ENCODE measurements at places on chromosomes 2 and 18.

DNA sequence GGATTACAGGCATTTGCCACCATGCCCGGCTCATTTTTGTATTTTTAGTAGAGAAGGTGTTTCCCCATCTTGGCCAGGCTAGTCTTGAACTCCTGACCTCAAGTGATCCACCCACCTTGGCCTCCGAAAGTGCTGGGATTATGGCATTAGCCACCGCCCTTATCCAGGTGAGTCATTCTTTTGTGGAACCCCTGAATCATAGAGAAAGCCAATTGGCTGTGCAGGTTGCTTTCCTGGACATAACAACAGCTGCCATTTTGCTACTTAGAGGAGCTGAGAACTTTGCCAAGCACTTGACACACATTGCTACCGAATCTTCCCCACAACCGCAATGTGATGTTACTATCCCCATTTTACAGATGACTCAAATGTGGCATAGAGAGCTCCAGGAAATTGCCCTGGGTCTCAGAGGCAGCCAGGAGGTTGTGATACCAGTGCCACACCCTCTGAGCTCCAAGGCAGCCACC lies 36.0 kb downstream of the SETBP1 start:
- DNase-seq: no peak

- no peak for DNase-seq
Observed at GRCh38 chr2:134233728-134234136, 20.1 kb upstream of the MGAT5 start.

DNA sequence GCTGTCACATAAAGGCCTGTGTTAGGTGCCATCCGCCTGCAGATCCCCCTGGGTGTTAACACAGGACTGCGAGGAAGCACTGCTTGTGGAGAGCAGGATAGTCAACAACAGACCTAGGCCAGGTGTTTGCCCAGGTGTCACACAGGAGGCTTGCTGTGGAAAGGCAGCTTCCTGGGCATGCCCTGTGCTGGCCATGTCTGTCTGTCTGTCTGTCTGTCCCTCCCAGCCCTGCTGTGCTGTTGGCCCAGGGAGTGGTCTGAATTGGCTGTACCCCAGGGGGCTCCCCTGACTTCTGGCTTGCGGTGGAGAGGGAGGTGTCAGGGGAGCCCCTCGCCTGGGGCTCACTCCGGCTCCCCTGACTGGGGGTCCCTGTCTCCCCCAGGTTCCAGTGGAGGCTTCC lies 53.2 kb downstream of the SH3BP4 start:
- DNase-seq: no peak

- DNase-seq: no peak
Observed at GRCh38 chr2:239310401-239311061, 90.3 kb downstream of the HDAC4 start.

DNA sequence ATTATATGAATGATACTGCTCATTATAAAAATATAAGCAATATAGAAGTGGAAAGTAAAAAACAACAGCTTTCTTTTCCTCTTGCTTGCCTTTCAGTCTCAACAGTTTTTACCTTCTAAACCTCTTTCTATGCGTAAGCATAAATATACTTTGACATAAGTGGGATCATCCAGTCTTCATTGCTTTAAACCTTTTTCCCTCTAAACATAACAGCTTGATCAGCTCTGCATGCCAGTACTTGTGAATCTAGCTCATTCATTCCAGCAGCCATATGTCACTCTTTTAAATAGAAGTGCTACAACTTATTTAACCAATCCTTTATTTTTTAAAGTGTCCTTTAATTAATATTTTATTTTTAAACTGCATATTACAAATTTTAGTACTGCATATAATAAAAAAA lies 88.1 kb downstream of the TTC27 start:
- peak; percentile 59 for DNase-seq

DNA sequence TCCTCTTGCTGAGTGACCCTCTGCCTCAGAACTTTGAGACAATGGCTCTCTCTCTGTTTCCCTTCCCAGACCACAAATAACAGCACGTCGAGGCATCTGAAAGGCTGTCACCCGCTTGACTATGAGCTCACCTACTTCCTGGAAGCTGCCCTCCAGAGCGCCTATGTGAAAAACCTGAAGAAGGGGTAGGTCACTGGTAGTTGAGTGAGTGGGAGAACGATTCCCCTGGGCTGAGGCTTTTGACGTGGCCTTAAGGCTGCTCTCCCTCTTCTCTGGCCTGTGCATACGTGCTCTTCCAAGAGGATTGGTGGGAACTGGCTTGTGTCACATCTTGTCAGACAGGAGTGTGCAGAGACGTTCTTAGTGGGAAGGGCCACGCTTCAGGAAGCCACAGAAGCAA lies 63.1 kb upstream of the MCFD2 start:
- DNase-seq: no peak

DNA sequence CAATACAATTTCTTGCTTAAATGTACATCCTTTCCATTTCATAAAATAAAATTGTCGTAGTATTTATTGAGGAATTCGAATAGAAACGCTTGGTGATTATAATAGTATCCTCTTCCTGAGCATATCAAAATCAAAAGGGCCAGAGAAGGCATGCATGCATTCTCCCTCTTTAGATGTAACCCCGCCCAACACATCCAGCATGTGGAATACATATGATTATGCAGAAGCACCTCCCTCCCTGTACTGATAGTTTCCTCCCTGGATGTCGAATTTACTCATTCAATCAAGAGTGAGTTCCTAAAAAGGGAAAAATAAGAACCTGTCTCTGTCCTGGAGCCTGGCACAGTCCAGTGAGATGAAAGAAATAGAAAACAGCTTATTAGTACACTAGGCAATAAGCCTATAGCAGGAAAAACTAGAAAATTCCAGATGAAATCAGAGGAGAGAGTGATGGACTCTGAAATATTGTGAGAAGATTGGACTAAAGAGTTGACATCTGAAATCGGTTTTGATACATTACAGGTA lies 262.9 kb downstream of the RDH14 start:
- DNase-seq: no peak

GRCh38 chr2:230898016-230898712 lies 26.9 kb downstream of the GPR55 start:
- DNase-seq: no peak

- DNase-seq: no peak
Observed at GRCh38 chr18:7677001-7677400, 109.9 kb downstream of the PTPRM start.

DNA sequence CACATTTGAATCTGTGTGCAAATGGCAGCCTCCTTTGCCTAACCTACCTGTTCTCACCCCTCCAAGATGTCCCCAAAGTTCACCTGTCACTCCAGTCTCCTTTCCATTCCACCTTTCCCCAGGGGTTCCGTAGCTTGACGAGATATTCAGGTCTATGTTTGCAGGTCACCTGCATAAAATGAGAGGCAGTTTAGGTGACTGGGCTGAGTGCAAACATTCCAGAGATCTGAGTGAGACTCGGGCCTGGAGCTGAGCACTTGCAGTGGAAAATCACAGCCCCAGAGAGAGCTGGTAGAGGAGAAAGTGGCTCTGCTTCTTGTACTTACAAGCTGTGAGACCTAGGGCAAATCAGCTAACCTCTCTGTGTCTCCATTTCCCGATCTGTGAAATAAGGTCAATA lies 20.1 kb downstream of the CAPN14 start:
- no peak for DNase-seq

- no peak for DNase-seq
Observed at GRCh38 chr2:85697716-85698115, 3.6 kb downstream of the GNLY start.

DNA sequence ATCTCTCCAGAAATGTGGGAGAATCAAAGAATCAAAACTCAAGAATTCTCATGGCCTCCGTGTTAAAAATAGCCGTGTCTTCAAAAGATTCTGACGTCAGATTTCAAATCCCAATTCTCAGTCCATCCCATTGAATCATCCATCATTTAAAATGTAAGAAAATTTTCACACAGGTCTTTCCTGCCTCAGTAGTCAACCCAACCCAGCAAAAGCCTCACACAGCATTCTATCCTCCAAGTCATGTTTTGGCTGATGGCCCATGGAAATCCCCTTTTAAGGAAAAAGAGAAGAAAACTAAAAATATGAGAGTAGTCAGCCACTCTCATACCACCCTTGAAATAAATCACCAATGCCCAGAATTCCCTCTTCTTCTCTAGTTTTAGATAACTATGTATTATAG lies 211.8 kb downstream of the C1D start:
- peak; percentile 44 for DNase-seq

- DNase-seq: peak; percentile 95
Observed at GRCh38 chr2:190867212-190867611, 13.4 kb upstream of the GLS start.

GRCh38 chr18:56083523-56084287 lies 495.7 kb upstream of the TCF4 start:
- DNase-seq: no peak

DNA sequence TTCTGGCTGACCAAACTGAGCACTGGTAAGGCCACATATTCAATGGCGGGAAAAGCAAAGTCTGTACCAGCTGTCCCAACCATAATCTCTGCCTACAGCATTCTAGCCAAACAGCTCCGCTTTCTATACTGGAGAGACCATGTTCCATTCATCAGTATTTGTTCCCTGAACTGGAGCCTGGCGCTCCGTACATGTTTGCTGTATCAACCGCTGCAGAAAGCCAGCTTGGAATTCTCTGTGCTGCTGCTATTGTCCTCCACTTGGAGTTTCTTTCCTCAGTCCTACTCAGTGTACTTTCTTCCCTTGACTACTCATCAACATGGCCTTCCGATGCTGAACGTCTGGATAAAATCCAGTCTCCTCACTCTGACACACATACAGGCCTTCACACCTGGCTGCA lies 1.9 kb downstream of the COA5 start:
- no peak for DNase-seq

DNA sequence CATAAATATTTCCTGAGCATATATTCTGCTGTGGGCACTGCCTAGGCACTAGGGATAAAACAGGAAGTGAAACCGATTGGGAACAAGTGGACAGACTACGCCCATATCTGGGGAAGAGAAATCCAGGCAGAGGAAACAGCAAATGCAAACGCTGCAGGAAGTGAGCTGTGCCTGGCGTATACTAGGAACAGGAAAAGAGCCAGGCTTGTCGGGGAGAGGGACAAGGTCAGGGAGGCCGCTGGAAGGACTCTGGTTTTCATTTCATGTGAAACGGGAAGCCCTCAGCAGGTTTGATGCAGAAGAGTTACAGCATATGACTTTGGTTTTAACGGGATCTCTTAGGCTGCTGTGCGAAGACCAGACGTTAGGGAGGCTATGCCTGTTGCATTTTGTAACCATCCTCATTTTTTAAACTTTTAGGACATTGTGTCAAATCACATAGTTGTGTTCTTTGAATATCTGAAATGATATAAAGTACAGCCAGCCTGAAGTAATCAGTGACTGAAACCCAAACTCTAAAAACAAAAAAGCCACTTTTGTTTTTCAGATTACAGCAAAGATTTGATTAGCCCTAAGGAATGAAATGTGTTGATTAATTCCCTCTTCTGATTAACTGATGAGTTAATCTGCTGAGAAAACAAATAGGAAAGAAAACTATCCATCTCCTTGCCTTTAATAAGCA lies 110.2 kb upstream of the PIEZO2 start:
- peak; percentile 16 for DNase-seq

GRCh38 chr2:27427863-27428212 lies 593 bp upstream of the NRBP1 start:
- peak; percentile 13 for DNase-seq

GRCh38 chr2:47662552-47662951 lies 120.4 kb upstream of the MSH6 start:
- DNase-seq: no peak

GRCh38 chr2:202610380-202610779 lies 24.4 kb upstream of the FAM117B start:
- peak; percentile 40 for DNase-seq

DNA sequence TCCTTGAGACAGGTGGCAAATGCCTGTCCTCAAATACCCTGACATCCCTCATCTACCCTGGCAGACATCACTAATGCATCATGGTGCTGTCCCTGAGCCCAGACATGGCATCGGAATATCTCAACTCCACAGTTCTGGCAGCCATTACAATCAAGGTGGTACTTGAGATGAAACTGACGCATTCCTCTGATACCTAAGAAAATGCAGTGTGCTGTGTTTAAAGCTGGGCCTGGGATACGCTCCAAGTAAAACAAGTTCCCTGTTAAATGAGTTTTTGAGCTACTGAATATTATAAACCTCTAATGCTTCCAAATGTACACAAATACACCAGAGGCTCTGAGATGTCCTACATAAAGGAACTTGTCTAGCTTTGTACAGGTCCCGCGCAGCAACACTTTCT lies 29.8 kb downstream of the POLR1A start:
- DNase-seq: no peak

DNA sequence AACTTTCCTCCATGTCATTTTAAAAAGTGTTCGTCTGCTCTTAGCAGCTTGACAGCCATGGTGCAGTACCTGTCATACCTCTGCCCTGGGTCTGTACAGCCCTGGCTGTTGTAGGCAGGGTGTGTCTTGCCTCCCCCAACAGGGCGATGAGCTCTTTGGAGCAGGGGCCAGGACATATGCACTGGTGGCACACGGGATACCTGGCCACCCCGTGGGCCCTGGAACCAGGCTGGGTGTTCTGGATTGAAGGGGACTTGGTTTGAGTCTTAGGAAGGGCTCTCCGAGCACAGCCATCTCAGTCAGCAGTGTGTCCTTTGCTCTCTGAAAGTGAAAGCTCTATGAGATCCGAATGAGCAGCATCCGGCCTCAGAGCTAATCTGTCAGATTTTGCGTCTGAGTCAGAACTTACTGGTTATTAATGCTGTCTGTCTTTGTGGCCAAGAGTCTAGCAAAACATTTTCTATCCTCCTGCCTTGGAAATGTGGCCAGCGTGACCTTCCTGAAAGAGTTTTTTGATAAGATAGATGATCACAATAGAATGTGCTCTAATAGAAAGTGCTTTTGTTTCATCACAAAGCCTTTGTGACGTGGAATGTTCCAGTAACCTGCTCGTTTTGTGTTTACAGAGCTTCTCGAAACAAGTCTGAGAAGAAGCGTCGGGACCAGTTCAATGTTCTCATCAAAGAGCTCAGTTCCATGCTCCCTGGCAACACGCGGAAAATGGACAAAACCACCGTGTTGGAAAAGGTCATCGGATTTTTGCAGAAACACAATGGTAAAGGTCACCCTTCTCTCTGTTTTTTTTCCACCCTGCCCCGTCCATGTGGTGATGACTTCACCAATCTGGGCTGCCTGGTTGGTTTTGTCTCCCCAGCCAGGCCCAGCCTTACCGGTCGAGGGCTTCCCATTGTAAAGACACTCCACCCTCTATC lies 77.3 kb upstream of the RPL31 start:
- peak; percentile 71 for DNase-seq

GRCh38 chr18:27887711-27888495 lies 289.0 kb downstream of the CDH2 start:
- peak; percentile 73 for DNase-seq

GRCh38 chr2:229586012-229586411 lies 128.3 kb downstream of the DNER start:
- DNase-seq: no peak

DNA sequence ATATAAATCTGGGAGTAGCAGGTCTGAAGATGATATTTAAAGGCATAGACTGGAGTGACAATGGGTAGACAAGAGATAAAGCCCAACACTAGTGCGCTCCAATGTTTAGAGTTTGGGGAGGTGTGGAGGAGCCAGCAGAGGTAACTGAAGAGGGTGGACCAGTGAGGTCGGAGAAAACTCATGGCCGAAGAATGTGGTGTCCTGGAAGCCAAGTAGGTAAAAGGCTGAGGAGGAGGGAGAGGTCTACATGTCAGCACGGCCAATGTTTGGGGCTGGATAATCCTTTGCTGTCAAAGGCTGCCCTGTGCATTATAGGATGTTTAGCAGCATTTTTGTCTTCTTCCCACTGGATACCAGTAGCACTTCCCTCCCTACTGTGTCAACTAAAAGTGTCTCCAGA lies 78.8 kb upstream of the KCNE4 start:
- no peak for DNase-seq

Data from EH (cell line).